Stimulated activated naive CD8-positive, alpha-beta T cell treated with anti-CD3 and anti-CD28 coated beads, Interleukin-15, Interleukin-2, amounts not matched to agents 100 U/mL and 50 U/mL, for 24 hours (primary cell): ENCODE measurements at places on chromosomes 3 and 15.

DNA sequence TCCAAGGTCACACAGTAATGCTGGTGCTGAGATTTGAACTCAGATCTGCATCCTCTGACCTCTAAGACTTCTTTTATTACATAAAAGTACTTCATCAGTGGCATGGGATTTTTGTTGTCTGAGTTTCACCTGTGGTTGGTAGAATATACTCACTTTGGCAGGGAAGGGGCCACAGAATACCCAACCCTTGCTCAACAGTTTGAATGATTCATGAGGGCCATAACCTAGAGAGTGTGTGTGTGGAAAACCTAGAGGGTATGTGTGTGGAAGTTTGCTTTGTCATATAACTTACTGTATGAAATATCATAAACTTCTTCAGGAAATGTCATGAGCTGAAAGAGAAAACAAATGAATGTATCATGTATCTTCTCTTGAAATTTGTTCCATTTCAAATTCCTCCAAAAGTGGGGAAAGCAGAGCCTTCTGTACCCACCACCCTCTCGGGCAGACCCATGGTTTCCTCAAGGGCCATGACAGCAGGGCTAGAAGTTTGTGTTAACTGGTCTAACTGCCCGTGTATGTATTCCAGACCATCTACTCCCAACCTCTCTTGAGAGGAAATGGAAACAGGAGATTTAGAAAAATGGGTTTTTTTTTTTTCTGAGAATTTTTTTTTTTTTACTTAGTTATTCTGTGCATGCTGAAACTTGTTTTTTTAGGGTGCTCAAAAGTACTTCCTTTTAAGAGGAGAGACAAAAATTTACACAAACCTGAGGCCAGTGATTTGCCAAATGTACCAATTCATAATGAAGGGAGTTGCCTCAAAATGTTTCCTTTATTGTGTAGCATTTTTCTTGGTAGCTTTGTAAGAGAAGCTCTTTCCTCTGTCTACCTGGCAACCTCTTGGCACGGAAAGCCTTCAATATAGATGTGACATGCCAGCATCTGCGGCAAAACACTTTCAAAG lies 127.0 kb downstream of the TPRG1 start:
- DNase-seq: no peak

GRCh38 chr3:23333633-23334032 lies 130.5 kb downstream of the UBE2E2 start:
- DNase-seq: no peak

- DNase-seq: peak; percentile 34
These were observed 183.9 kb downstream of the TPRG1 start for GRCh38 chr3:189355481-189356201.

- DNase-seq: no peak
These were observed 41.8 kb downstream of the CBLB start for GRCh38 chr3:105826778-105827634.

- no peak for DNase-seq
These were observed 184.7 kb upstream of the TTC14 start for GRCh38 chr3:180417241-180417640.

- no peak for DNase-seq
These were observed 23.5 kb downstream of the KIF9 start for GRCh38 chr3:47259114-47259513.

DNA sequence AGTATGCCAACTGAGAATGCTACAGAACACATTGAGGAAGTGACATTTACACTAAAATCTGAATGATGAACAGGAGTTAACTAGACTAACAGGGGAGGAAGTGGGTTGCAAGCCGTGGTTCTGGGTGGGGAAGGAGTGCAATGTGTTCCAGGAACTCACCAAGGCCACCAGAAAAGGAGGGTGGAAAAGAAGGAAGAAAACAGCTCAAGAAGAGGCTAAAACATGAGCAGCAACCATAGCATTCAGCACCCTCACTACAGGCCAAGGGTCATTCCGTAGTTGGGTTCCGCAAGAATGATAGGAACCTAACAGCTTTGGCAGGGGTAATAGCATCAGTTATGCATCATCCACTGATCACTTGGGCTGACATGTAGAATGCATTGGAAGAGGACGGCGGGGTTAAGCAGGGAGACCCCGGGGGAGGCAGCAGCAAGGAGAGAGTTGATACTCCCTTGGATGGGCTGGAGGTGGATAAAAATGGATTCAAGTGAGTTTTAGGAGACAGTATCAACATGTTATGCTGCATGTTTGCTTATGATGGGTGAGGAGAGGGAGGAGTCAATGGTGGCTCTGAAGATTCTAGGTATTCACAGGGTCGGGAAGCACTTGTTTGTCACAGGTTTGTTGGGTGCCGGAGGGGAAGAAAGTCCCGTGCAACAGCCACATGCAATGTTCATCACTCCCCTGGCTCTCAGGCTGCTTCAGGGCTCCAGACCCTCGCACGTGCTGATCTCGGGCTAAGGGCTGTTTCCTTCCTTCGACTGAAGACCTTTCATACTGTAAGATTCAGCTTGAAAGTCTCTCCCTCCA lies 53.2 kb downstream of the LIPC start:
- DNase-seq: no peak

- DNase-seq: no peak
These were observed 576 bp upstream of the MB21D2 start for GRCh38 chr3:192918275-192918588.

DNA sequence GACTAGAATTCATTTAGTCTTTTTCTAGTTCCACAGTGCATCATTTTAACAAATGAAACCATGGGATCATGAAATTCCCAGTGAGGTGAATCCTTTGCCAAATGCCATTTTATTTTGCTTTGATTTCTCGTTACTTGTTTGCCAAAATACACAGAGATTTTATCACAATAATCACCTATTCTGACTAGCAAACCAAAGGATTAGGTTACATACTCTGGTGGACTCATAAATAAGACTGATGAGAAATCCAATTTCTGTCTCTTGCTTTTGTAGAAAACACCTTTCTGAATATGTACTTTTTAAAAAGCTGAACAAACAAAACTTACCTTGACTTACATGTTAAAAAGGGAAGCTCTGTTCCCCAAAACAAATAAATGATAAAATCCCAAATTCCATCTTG lies 12.2 kb downstream of the ERC2 start:
- DNase-seq: no peak

- DNase-seq: no peak
These were observed 521.9 kb downstream of the PLOD2 start for GRCh38 chr3:145639003-145639606.

DNA sequence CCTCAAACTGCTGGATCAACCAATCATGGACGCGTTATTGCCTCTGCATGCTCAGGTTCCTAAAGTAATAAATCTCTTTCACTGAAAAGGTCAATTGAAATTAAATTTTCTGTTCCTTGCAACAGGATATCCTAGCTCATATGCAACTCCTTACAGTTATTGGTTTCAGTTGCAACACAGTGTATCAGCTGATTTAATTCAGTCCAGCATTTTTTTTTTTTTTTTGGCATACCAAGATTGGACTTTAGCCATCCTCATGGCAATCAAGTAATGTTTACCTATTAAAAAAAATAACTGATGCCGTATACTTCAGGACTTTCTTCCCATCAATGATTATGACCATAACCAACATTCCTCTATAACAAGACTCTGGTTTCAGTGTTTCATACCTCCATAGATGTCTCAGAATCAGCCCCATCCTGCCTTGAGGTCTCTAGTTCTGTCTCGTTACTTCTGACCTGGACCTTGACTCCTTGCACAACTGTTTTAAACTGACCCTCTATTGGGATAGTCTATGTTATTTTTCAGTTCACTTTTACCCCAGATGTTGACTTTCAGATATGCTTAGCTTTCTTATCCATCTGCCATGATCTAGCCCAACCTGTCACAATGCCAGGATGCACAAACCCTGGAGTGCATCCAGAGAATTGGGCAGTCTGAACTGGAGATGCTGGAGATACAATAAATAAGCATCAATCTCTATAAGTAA lies 265.0 kb upstream of the GADL1 start:
- no peak for DNase-seq

DNA sequence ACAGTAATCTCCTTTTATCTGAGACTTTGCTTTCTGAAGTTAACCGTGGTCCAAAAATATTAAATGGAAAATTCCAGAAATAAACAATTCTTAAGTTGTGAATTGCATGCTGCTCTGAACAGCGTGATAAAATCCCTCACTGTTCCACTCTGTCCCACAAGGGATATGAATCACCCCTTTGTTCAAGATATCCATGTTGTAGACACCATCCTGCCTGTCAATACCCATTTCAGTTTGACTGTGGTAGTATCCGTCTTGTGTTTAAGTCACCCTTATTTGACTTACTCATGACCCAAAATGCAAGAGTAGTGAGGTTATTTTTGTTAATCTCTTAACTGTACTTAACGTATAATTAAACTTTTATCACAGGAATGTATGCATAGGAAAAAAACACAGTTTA lies 435.0 kb downstream of the SHQ1 start:
- no peak for DNase-seq

DNA sequence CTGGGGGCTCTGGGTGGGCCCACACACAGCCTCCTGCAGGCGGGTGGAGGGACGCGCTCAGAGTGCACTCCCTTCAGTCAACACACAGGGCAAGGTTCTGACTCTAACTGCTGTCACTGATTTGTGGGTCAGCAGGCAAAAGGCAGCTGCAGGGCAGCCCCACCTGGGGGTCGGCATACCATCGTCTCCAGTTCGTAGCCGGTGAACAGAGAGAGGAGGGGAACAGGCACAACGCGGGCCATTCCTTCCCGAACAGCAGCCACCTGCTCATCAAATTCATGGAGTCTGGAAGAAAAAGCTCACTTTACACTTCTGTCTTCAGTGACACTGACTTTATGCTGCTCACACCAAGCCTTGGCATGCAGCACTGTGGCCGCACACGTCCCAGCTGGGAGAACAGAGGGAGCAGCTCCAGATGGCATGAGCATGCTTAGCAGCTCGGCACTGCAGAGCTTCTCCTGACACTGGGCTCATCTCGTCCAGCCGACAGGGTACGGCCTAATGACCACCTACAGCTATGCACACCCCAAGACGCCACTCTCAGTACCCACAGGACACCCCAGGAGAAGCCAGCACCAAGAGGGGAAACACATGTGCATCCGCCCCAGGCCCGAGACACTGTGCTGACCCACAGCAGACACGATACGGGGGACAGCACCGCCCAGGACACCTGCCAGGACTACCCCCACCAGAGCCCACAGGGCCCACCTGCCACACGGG lies 14.4 kb upstream of the OCA2 start:
- no peak for DNase-seq

GRCh38 chr3:127678611-127679533 lies 6.1 kb downstream of the ABTB1 start:
- peak; percentile 1 for DNase-seq

- DNase-seq: no peak
These were observed 31.3 kb downstream of the RPL39L start for GRCh38 chr3:187107989-187108388.

- DNase-seq: no peak
These were observed 157.9 kb downstream of the TLE3 start for GRCh38 chr15:69939513-69940440.

- DNase-seq: no peak
These were observed 98.7 kb upstream of the AGBL1 start for GRCh38 chr15:85980946-85981345.

- DNase-seq: no peak
These were observed 35.8 kb upstream of the PPM1L start for GRCh38 chr3:160720123-160720746.

- no peak for DNase-seq
These were observed 10.7 kb downstream of the DET1 start for GRCh38 chr15:88535607-88536313.

- DNase-seq: peak; percentile 15
These were observed 614 bp upstream of the MINDY2 start for GRCh38 chr15:58770519-58770856.

- DNase-seq: no peak
These were observed 151.5 kb downstream of the B3GALNT1 start for GRCh38 chr3:160953686-160954085.

- no peak for DNase-seq
These were observed 38.1 kb upstream of the ZBTB38 start for GRCh38 chr3:141330235-141330634.

DNA sequence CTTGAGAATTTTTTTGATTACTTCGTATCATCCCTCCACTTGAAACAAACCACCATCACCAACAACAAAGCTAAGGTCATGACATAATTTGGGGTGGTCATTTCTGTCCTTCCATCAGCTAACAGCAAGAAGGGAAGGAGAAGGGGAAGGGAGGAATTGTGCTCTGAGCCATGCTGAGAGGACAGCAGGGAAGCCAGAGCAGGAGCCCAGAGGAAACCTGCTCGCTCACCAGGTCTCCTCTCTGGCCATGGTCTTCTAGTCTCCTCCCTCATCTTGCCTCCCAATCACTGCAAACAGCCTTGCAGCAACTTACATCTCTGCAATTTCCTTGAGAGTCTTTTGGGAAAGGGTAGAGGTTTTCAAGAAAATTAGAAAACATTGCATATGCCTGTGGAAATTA lies 196.7 kb downstream of the SSR3 start:
- no peak for DNase-seq

GRCh38 chr15:42494998-42495360 lies 455 bp upstream of the SNAP23 start:
- peak; percentile 45 for DNase-seq

GRCh38 chr15:67501177-67501835 lies 19.6 kb upstream of the C15orf61 start:
- DNase-seq: no peak

DNA sequence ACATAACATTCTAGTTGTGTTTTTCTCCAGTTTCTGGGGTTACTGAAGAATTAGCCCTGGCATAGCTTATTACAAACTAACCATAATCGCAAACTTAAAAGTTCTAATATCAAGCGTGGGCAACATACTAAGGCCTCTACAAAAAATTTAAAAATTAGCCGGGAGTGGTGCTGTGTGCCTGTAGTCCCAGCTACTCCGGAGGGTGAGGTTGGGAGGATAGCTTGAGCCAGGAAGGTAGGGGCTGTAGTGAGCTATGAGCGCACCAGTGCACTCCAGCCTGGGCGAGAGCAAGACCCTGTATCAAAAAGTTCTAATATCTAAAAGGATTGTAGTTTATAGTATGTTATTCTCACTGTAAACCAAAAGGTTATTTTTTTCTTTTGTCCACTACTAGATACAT lies 1.1 kb downstream of the OIP5 start:
- DNase-seq: no peak

- no peak for DNase-seq
These were observed 9.7 kb downstream of the APH1B start for GRCh38 chr15:63287109-63287508.

DNA sequence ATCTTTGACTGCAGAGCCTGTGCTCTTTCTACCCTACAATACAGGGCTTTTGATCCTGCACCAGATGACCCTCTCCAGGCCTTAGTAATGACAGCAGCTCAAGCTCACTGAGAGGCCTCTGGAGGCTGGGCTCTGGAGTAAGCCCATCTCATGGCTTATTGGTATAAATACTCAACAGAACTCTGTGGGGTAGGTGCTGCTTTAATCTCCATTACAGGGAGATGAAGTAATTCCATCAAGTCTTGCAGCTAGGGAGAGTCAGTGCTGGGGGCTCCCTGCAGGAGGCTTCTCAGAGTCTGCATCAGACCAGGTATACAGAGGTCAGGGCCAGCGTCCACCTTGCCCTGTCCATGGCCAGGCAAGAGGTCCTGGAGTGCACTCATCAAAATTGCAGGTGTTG lies 89.2 kb upstream of the SLC6A11 start:
- no peak for DNase-seq

- peak; percentile 50 for DNase-seq
These were observed 44.4 kb downstream of the AQP9 start for GRCh38 chr15:58182460-58183163.

GRCh38 chr15:71660501-71660900 lies 149.9 kb upstream of the NR2E3 start:
- DNase-seq: no peak
